ENCODE measurements at places on chromosomes 4 and X.

DNA sequence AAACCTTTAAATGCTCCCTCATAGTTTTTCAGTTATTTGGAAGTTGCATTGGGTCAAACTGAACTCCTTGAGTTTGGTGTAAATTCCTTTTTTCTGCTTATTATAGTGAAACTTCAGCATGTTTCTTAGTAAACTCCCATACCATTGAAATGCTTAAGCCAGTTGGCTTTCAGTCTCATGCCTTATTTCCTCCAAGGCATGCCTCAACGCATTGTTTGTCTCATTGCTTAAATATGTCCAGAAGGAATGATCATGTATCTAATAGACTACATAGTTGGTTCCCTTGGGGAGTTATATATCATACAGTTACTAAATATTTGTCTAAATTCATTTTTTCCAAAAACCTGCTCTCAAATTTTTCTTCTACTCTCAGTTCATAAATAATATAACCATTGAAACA, 114.0 kb downstream of the STOX2 start:
- no peak for DNase-seq

DNA sequence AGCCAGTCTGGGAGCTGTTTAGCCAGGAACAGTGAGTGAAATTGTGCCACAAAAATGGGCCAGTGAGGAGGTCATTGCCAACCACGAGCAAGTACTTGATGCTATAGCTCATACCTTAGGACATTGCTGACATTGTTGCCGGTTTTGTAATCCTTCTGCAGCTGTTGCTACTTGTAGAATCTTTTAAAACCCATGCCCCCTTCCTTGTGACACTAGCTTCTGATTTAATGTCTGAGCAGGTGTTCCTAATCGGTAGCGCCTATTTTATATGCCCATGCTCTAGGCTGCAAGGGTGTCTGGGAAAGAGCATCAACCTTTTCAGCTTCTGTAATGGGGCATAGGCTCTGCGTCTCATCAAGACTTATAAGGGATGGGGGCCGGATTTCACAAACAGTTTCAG, 2.6 kb downstream of the POLA1 start:
- no peak for DNase-seq

DNA sequence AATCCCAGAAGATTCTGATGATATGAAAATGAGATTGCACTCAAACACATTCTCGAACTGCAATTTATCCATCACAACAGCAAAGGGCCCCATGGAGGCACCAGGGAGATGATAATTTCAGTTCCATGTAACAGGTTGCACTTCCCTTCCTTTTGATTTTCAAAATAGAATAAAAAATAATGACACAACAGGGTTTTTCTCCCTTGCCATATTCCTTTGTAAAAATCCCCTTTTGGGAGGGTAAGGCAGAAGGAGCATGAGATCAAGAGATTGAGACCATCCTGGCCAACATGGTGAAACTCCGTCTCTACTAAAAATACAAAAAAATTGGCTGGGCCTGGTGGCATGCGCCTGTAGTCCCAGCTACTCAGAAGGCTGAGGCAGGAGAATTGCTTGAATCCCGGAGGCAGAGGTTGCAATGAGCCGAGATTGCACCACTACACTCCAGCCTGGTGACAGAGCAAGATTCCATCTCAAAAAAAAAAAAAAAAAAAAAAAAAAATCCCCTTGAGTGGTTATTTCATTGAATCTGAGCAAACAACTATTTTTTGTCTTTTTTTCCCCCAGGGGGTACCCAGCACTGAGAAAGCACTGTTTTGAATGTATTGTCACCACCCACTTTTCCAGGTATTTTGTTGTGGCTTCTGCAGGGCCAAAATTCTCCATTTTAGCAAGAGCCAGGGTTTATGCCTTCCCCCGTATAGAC, 26.7 kb downstream of the TBC1D9 start:
- no peak for DNase-seq

DNA sequence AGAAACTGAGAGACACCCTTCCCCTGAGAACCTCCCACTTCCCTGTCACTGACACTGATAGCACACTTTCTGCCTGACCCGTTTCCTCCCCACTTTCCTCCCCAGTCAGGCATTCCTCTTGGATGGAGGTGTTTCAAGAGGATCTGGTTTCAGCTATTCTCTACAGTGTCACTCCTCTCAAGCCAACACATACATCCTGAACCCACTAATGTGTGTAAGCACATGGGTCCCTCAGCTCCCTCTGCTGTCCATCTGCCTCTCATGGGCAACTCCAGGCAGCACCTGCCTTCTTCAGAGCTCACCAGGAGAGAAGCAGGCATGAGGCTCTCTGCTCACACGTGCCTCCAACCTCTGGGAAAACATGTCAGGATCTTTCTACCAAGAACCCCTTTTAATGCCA, 207.6 kb downstream of the NAF1 start:
- DNase-seq: no peak

DNA sequence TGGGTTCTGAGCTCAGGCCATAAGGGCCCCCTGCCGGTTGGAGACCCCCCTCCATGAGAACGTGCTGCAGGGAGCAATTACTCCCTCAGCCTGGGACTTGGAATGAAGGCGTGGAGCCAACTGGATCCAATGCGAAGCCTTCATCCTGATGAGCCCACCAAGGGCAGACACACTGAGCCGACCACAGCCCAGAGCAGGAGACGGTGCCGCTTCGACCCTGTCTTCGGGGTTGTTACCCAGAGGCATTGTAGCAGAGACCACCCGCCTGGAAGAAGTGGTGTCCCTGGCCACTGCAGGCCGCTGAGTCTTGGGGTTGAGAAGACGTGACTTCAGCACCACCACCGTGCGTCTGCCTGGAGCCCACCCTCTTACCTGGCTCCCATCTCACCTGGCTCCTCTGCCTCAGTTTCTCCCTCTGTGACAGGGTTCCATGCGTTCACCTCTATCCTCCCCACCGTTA, 7.0 kb upstream of the NKX1-1 start:
- DNase-seq: no peak

DNA sequence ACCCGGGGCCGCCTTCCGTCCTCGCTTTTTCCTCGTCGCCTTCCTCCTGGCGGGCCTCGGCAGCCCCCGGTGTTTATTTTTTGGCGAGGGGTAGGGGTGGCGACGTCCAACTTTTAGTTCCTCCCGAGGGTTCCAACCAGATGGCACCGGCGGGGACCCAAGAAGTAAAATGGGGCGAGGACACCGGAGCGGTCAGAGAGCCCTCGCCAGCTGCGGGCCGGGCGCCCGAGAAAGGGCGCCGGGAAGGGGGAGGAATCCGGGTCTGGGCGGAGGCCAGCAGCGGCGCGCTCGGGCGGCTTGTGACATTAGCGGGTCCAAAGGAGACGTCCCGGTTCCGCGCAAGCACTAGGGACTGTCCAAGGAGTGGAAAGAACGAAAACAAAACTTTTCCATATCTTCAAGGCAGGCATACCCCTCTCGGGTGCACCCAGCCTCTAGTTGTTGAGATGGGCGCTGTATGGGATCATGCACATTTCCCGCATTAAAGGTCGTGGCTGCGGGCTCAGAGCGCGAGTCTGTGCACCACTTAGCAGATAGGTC, 691 bp upstream of the USP46 start:
- no peak for DNase-seq

DNA sequence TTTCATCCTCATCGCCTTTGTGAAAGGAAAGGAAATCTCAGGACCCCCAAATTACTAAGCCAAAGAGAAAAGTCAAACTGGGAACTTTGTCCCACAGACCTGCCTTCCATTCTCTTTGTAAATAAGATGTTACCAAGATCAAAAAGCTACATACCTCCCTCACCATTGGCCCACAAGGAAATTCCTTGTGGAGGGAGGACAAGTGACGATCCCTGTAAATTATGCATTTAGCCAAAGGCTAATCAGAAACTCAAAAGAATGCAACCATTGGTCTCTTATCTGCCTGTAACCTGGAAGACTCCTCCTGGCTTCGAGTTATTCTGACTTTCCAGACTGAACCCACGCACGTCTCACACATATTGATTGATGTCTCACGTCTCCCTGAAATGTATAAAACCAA, 70.3 kb downstream of the SHOX start:
- DNase-seq: no peak

GRCh38 chrX:70979136-70979762, 48.4 kb upstream of the SLC7A3 start:
- DNase-seq: peak; percentile 23

- DNase-seq: no peak
Measured at GRCh38 chrX:65874765-65875164, 165.1 kb downstream of the VSIG4 start.

GRCh38 chr4:83125738-83126141, 11.2 kb upstream of the PLAC8 start:
- DNase-seq: no peak

DNA sequence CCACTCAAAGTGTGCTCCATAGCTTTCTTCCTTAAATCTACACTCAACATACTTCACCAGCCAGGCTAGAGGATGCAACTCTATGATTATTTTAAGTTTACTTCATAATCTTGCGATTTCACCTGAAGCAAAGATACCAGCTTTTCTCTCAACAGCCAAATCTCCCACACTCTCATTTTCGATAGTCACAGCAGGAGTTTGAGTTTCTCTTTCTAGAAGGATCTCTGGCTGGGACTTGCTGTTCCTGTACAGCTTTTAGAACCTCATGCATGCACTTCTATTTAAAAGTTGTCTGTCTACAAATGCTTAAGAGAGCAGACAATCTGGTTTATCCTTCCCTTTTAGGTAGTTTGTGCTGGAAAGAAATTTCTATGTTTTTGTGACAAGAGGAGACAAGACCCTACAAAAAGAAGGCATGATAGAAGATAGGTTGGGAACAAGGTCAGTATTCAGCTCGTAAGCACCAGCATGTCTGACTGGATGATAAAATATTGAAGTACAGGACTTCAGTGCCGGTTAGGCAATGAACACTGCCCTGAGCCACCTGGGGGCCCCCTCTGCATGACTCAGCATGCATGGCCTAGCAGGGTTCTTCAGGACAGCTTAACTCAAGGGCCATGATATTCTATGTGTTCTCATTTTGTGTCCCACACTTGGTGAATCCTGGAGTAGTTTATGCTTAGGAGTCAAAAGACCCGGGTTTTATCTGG, 65.6 kb downstream of the ATXN3L start:
- no peak for DNase-seq

DNA sequence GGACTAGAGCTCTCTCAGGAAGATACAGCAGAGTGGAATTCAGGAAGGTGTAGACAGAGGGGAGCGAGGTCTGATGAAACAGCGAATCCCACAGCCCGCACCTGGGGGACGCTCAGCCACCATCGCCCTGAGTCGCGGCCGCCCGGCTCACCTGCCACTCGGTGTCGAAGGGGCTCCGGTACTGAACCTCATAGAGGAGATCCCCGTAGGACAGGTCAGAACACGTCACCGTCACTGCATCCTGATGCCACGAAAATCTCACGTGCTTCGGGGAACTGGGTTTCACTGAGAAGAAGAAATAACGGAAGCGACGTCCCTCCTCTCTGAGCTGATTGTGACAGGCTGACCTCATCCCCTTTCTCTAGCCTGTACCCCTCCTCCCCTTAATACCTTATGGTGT, 10.2 kb downstream of the CRLF2 start:
- DNase-seq: no peak

GRCh38 chrX:25207803-25208475, 192.2 kb upstream of the ARX start:
- no peak for DNase-seq

DNA sequence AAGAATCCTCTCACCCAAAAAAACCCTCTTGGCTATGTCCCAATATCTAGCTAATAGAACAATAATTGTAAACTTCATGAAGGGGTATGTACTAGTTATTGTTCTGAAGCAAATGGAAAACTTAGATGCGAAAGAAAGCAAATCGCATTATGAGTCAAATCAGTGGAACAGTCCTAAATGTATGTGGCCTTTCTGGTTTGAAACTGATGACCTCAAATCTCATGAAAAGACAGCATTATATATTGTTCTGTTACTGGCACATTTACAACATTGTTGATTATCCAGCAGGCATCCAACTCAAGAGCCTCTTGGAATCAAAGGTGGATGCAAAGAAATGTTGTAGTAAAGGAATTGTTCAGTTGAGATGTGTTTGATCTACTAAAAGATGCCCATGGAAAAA, 34.7 kb downstream of the CSN3 start:
- peak; percentile 65 for DNase-seq

DNA sequence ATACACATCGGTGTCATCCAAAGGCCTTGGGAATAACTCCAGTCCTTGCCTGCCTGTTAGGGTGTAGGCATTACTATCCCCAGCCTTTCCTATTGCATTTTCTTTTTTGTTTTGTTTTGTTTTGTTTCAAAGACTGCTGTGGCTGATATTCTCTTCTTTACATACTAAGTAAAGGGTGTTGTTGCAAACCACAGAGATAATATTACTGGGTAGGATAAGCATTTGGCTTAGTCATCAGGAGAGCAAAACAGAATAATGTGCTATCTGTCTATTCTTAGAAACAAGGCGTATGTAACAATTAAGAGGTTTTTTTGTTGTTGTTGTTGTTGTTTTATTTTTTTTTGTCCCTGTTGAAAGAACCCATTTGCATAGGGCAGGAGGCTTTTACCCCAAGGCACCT, 41.8 kb downstream of the UGT2B28 start:
- DNase-seq: peak; percentile 1

DNA sequence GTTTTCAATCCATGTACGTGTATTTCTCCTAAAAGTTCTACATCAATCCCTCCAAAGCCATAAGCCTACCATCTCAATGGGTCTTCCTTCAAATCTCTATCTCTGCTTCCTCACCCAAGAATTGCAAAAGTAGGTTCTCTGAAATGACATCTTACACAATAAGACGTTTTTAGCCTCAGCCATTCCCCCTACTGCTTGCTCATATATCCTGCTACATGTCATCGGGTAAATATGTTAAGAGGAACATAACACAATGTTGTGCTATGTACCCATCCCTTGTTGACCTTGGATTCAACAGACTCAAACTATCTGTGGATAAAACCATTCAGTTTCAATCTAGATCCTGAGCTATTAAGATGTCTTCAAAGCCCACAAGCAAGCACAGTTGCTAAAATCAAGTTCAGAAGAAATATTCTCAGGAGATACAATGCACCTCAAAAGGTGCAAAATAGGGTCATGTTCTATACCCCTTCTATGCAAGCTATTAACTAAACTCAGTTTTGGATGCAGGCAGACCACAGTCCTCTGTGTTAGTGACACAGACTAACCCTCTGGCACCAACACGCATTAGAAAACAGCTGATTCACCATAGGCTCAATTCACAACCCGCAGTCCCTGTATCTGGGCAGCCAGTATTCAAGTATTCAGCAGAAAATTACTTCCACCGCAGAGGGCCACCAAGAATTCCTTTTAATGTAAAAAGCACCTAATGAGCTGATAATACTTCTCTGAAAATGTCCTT, 56.8 kb downstream of the CD99L2 start:
- DNase-seq: no peak

- DNase-seq: no peak
Measured at GRCh38 chrX:23493941-23494374, 159.3 kb downstream of the PTCHD1 start.

DNA sequence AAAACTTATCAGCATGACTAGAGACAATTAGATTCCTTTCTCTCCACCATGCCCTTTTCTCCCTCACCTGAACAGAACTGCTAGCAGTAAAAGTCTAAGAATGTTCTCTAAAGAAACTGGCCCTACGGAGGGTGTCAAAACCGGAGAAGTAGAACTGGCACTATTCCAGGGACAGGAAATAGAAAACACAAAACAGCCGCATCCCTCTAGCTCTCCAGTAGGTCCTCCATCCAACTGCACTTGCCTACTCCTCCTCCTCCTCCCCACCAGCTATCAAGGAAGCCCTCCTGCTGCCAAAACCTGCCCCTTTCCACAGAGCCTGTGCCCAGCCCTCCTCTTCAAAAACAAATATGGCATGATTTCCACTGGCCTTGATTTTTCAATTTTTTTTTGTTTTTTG, 28.4 kb downstream of the FUNDC1 start:
- no peak for DNase-seq

- no peak for DNase-seq
Measured at GRCh38 chr4:108270466-108271450, 102.0 kb upstream of the LEF1 start.
